HL-60 (cell line): ENCODE measurements at places on chromosomes 3 and 15.

GRCh38 chr3:34955680-34956079 lies 683.6 kb upstream of the ARPP21 start:
- no peak for DNase-seq

- DNase-seq, result no peak
Measured at GRCh38 chr3:61828880-61829721, 267.7 kb downstream of the PTPRG start.

- no peak for DNase-seq
Measured at GRCh38 chr3:134361162-134361835, 12.9 kb downstream of the AMOTL2 start.

DNA sequence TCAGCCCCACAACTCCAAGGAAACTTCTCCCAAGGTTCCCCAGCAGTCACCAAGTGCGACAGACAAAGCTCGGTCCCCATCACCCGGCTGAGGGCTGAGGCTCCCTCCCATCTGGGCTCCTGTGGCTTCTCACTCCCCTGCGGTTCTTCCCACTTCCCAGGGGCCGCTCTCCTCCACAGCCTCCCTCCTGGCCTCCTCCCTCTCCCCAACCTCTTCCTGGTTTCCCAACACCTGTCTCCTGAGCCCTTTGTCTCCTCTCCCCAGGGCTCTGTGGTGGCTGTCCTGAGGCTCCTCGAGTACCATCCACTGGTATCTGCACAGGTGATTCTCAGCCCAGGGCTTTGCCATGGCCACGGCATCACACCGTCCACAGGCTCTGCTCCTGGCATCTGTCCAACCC lies 113.2 kb upstream of the NSMCE3 start:
- DNase-seq, result no peak

- peak; percentile 79 for DNase-seq
Measured at GRCh38 chr3:76362643-76363042, 577.3 kb upstream of the ZNF717 start.
